ENCODE measurements at places on chromosomes 5 and 9.

DNA sequence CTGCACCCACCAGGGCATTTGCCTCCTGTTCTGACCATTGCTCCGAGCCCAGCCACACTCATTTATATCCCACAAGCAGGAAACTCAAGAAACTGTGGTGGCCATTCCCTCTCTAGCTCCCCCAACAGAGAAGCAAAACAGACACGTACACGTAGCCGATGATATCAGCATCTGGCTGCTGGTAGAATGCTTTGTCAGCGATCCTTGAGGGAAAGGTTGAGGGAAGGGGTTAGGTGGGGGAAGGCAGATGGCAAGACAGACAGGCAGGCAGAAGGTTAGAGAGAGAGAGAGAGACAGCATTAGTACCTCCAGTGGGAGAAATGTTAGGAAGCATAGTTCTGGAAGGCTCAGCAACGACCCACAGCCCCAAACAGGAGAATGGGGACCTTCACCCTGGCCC is 7.8 kb downstream of the HIGD2A start:
- DNase-seq, result peak; percentile 45

DNA sequence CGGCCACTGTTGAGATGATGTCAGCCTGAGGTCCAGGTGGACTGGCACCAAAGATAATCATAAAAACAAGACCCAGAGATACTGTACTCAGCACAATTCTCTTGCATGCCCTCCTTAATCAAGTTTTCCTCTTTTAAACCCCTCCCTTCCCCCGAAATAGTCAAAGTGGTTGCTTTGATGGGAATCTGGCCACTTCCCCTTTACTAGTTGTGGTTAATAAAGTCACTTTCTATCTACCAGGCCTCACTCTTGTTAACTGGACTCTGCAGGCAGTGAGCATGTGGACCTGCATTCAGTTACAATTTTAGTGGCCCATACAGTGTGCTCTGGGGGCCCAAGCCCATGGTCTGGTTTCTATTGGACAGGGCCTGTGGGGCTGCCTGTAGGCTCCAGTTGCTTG is 17.5 kb downstream of the FBP2 start:
- no peak for DNase-seq

DNA sequence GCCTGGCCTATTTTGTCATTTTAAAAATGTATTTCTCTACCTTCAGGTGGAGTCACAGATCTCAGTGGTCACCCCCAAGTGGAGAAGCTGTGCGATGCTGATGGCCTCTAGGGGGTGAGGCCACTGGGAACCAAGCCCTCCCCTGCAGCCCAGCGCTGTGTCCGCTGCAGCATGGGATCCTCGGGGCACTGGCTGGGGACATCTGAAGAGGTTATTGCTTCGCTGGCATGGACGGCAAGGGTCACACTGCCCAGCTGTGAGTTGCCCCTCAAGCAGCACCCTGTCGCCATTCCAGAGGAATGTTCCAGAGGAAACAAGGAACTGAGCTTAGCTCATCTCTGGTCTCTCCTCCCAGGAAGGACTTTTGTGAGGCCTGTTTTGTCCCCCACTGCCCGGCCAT is 119.6 kb upstream of the S1PR3 start:
- DNase-seq, result no peak

GRCh38 chr5:44885903-44886302 is 77.2 kb downstream of the MRPS30 start:
- DNase-seq, result peak; percentile 0

- no peak for DNase-seq
These were observed 34.0 kb downstream of the KLF4 start for GRCh38 chr9:107455425-107456135.

GRCh38 chr9:17775656-17776055 is 196.8 kb downstream of the SH3GL2 start:
- DNase-seq, result no peak

- DNase-seq, result no peak
These were observed 221.4 kb upstream of the KLF4 start for GRCh38 chr9:107710953-107711352.

DNA sequence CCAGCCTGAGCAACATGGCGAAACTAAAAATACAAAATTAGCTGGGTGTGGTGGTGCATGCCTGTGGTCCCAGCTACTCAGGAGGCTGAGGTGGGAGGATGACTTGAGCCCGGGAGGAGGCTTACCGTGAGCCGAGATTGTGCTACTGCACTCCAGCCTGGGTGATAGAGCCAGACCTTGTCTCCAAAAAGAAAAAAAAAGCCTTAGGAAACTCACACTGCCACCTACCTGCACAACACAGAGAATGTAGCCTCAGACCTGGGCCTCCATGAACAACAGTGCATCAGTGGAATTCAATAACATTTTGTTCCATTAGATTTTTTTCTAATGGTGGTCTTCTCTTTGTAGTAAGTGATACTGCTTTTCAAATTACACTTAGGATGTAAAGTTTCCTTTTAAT is 63.8 kb upstream of the RARS1 start:
- DNase-seq, result peak; percentile 19

- DNase-seq, result peak; percentile 31
These were observed 171.5 kb upstream of the GNA14 start for GRCh38 chr9:77819657-77820056.

DNA sequence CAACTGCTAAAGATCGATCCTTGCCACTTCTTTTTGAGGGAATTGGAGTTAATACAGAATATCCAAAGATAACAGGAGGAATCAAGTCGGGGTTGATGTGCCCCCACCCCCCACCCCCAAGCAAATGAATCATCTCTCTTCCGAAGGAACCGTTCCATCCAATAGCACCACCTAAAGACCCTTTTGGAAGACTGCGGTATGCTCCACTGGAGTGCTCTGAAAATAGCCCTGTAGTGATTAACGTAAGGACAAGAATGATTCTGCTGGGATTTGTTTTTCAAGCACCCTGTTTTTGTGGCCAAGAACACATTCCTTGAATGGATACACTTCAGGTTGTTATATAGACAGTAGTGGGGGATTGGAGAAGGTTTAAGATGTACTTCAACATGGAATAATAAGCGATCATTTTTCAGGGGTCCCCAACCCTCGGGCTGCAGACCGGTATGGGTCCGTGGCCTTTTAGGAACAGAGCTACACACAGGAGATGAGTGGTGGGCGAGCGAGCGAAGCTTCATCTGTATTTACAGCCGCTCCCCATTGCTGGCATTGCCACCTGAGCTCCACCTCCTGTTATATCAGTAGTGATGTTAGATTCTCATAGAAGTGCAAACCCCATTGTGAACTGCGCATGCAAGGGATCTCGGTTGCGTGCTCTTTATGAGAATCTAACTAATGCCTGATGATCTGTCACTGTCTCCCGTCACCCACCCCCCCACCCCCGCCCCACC is 44.5 kb upstream of the TMEM252 start:
- DNase-seq, result no peak

- DNase-seq, result no peak
These were observed 17.9 kb downstream of the SRFBP1 start for GRCh38 chr5:121979691-121980090.

GRCh38 chr5:122967085-122967484 is 69.4 kb downstream of the PPIC start:
- no peak for DNase-seq

GRCh38 chr9:99181621-99182020 is 40.1 kb downstream of the ALG2 start:
- DNase-seq, result peak; percentile 74

- DNase-seq, result peak; percentile 88
These were observed 11.2 kb downstream of the ROPN1L start for GRCh38 chr5:10452768-10453331.

- DNase-seq, result no peak
These were observed 9.4 kb upstream of the SLC12A2 start for GRCh38 chr5:128074171-128074570.

DNA sequence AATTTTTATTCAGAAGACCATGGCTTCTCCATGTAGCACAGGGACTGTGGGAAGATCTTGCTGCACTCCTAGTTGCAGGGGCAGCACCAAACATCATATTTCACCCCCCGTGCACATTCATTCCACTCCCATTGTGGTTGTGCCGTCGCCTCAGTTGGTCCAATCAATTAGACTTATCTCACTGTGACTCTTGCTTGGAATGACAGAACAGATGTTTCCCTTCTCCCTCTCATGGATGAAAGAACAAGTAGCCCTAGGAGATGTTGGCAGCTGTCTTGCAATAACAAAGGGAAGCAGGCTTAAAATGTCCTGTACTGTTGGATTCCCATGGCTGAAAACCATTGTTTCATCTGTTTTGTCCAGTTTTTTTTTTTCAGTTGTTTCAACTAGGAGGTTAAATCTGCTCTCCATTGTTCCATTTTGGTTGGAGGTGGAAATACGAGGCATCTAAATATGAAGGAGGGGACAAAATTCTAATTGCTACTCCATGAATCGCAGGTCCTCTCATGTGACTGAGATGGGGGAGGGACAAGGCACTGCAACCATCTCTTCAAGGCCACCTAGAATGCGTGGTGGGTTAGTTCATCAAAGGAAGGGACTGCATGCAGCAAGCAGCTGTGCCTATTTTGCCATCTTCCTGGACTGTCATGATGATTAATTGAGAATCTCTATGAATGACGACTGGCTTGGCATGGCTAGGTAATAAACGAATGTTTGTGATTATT is 214.4 kb downstream of the NSG2 start:
- no peak for DNase-seq

GRCh38 chr5:42035526-42035925 is 110.4 kb downstream of the FBXO4 start:
- DNase-seq, result no peak

- no peak for DNase-seq
These were observed 92.4 kb upstream of the CEP78 start for GRCh38 chr9:78143281-78144007.

DNA sequence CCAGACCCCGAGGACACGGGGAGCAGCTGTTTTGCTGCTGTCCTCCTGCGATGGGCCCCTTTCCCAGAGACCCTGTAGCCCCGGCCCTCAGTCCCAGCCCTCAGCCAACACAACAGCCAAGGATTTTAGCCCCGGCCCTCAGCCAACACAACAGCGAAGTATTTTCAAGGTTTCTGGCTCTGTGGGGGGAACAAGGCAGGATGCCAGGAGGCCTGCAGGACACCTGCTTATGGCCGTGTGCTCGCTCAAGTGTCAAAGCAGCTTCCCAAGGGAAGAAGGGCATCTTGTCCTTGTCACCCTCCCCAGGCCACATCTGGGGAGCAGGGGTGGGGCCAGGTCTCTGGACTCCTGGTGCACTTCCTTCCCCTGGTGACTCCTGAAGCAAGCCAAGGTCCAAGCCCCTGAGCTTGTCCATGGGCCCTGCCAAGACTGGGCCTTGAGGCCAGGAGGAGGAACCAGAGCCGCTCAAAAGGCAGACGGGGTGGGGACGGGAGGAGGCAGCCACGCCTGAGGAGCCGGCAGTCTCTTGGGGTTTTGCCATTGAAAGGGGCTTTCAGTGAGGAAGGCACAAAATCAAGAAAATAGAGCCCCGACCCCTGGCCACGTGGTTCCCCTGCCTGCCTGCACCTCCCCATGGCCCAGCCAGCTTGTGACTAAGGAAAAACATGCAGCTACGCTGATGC is 10.8 kb downstream of the KCNT1 start:
- DNase-seq, result no peak

DNA sequence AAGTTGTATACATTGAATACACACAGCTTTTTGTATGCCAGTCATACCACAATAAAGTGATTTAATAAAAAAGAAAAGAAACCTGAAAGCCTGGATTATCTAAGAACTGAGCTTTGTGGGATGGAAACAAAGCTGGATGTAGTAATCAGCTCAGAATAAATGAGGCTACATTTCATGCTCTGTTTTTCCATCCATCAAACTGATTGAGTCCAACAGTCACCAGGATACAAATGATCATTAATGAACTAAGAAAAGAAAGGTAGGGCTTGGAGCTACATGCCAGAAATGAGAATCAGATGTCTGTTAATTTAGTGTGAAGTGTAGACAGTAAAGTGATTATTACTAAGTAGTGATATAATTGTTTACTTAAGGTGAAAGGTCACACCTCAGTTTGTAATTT is 109.8 kb upstream of the TARS1 start:
- DNase-seq, result no peak

DNA sequence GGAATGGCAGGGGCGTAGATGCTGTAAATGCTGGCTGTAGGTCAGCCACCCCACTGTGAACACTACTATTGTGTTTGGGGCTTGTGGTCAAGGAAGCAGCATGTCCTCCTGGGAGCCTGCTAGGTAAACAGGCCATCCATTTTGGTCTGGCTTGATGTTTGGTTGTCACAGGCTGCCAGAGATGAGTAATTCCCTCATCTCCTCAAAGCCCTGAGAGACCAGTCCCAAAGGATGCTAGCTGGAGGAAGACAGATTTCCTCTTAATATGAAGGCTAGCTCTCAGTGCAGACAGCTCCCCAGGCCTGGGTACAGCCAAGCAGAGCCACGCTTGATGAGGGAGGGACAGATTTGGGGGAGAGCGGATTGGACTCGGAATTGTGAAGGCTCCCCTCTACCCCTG is 72.5 kb upstream of the MAP1B start:
- peak; percentile 9 for DNase-seq

DNA sequence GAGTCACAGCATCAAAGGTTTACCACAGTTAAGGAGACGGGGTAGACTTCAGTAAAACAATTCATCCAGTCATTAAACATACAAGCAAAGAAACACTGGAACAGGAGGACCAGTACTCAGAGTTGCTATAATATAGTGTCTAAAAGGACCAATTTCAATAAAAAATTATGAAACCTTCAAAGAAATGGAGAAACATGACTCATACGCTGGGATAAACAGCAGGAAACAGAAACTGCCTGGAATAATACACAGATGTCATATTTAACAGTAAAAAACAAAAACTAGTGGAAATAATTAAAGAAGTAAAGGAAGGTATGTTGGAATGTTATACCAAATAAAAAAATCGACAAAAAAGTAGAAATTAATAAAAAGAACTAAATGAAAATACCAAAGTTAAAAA is 1075.9 kb downstream of the NR2F1-AS1 start:
- no peak for DNase-seq

GRCh38 chr5:122120957-122121356 is 8.4 kb upstream of the ZNF474 start:
- no peak for DNase-seq

DNA sequence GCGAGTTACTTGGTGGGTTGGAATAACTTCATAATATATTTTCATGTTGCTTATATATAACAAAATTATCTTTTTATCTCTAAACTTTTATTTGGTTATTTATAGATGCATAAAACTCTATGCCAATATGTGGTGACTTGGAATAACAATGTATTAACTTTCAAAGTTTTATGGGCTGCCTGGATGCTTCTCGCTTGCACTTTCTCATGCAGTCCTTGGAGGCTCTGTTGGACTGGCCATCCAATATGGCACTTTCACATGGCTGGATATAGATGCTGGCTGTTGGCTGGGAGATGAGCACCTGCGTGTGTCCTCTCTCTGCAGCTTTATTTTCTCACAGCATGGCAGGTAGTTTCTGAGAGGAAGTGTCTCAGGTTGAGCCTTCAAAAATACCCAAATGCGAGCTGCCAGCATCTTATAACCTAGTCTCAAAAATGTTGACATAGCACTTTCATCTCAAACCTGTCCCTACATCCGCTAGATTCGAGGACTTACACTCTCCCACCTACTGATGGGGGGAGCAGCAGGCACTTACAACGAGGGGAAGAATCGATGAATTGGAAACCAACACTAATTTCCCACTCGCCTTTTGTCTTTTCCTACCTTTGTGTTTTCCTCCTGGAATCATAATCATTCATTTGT is 48.3 kb upstream of the SMARCA2 start:
- DNase-seq, result no peak

Data from fibroblast of upper back skin (primary cell).